ENCODE measurements at places on chromosomes 1 and 21.

DNA sequence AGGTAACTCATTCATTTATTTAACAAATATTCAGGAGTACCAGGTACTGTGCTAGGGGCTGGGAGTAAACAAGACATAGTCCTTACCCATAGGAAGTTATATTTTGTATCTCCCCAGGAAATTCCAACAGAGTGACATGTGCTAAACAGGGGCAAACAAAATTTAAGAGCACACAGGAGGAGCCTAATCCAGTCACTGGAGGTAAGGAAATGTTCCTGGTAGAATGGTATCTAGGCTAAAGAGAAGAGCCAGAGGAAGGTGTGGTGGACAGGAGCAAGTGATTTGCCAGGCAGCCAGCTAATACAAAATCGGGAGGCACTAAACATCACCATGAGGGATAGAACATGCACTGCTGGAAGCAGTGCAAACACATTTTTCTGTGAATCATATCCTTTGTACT lies 10.4 kb downstream of the TEX38 start:
- DNase-seq, result peak; percentile 47

DNA sequence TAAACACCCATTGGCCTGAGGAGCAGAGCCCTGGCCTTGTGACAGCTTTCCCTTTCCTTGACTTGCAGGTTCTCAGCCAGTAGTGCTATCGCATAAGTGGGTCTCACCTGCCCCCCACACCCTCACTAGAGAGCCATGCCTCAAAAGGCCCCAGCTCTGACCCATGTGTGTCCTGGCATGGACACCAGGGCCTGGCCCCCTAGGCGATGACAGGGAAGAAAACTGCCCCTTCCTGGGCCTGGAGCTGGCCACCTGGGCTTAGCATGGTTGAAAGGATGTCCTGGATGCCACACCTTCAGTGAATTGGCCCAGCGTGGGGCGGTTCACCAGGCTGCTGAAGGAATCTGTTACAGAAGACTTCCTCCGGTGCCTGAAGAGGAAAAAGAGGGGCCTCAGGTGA lies 18.5 kb downstream of the TTC39A start:
- DNase-seq, result no peak

DNA sequence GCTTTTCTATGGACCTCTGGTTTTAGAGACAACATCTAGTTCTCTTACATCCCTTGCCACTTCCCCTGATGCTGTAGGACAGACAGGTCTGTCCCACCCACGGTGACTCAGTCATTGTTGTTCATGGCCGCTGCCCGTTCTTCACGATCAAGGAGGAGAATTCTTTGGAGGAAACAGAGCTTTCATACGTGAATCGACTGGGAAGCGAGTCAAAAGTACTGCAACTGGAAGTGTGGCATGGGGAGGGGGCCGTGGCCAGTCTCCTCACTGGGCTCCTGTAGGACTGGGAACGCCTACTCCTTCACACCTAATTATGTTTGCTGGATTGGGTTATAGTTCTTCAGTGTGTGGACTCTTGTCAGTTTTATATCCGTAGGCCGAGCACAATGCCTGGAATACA lies 4.4 kb upstream of the SLC37A1 start:
- no peak for DNase-seq

GRCh38 chr1:154729031-154729442 lies 121.1 kb upstream of the ADAR start:
- DNase-seq, result no peak

DNA sequence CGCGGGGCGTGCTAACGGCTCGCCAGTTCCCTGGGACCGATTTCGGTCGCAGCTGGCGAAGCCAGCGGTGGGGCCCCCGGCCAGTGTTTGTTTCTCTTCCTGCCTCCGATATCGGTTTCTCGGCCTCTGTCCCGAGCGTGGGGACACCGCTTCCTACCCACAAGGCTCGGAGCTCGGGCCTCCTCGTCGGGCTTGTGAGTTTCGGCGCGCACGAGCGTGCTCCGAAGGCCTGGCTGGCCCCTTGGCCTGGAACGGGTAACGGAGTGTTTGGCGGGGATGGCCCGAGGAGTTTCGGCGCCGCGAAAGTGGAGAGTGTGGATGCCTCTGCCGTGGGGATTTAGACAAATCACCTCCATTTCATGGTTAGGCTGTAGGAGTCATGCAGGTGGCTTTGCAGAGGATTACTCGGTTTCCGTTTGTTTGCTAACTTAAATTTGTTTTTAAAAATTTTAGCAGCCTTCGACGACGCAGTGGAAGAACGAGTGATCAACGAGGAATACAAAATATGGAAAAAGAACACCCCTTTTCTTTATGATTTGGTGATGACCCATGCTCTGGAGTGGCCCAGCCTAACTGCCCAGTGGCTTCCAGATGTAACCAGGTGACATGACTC lies 559 bp downstream of the RBBP4 start:
- DNase-seq, result peak; percentile 4

DNA sequence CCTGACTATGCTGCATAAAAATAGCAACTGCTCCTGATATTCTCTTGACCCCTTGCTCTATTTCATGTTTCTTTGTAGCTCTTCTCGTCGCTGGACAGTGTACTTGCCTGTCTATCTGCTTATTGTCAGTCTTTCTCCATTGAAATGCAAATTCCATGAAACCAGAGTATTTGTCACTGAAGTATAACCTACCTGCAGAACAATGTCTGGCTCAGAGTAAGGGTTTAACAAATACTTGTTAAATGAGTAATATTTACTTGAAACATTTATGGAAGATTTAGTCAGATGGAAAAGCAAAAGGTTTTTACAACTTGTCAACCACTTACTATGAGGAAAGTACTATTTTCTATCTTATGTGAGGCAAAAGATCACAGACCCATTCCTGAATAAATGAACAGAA lies 19.9 kb upstream of the ERICH3 start:
- DNase-seq, result no peak

DNA sequence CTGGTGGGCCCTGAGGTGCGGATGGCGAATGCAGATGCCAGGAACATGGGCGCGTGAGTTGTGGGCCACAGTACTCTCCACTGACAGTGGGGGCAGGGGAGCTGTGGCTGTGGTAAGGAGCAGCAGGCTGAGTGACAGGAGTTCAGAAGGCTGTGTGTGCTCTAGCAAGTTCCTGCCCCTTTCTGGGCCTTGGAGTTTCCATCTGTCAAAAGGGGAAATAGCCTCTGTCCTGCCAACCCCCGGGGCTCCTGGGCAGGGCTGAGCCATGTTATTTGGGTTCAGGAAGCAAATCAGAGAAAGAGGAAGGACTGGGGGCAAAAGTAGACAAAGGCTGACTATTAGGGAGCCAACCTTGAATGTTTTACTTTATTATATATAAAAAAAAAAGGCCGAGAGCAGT lies 19.5 kb upstream of the MFN2 start:
- no peak for DNase-seq

- no peak for DNase-seq
Observed at GRCh38 chr1:43370564-43370963, 2.8 kb upstream of the ELOVL1 start.

GRCh38 chr1:232899268-232899667 lies 51.1 kb upstream of the NTPCR start:
- DNase-seq, result no peak

DNA sequence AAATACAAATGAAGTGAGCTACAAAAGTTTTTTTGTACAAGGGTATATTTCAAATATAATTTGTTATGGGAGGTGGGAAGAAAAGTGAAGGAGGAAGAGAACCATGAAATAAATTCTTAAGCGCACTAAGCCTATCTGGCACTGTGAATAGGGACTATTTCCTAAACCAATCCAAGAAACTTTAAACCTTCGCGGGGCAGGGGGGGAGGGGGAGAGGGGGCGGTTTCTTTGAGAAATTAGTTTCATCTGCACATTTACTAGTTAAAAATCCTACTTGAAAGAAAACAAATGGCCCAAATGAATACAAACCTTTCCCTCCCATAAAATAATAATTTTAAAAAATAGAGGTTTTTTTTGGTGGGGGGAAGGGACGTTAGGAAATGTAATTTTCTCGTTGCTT lies 364 bp downstream of the GOLPH3L start:
- DNase-seq, result no peak

DNA sequence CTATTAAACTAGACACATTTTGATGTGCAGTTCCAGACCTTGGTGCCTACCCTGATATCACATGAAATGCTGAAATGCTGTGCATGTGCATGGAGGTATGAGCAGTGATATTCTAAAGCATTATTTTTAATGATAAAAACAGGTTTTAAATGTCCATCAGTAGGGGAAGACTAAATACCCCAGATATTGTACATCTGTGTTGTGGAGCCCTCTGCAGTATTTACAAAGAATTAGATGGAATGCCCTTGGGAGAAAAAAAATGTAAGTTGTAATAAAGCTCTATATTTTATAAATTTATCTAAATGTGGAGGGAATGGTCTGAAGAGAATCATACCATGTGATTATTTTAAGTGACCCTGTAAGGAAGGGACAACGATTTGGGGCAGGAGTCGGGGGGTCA lies 39.1 kb upstream of the IGSF5 start:
- no peak for DNase-seq

DNA sequence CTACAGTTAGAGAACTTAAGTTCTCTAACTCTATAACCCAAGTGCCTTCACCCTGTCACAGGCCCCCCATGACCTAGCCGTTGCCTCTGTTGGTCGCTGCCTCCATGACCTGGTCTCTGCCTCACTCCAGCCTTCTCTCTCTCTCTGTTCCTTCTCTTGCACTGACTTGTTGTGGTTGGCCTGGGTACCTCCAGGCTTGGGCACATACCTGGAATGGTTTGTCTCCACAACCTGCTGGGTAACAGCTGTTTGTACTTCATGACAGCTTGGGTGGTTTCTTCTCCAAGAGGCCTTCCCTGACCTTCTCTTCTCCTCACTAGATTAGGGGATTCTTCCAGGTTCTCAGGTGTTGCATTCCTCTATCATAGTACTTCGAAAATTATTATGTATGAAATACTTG lies 371.6 kb upstream of the USP24 start:
- no peak for DNase-seq

GRCh38 chr1:23899070-23899469 lies 14.1 kb downstream of the CNR2 start:
- no peak for DNase-seq

GRCh38 chr1:10387677-10388386 lies 11.0 kb upstream of the PGD start:
- DNase-seq, result no peak

DNA sequence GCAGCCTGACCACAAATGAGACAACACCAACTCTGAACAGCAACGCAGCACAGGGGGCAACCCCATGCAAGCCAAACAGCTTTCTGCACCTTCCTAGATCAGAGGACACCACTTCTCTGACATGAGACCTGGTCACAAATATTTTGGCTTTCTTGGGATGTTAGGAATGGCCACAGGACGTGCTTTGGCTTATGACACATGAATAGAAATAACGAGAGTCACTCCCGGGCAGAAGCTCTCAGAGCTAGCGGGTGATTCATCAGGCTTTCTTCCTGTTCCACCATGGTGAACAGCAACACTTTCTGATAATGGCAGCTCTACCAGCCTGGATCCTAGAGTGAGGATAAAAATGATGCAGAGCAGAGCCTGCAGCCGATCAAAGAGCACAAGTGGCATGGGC lies 39.4 kb downstream of the PAFAH2 start:
- no peak for DNase-seq

- no peak for DNase-seq
Observed at GRCh38 chr1:19643602-19644394, at the start of gene NBL1. TSS of gene NBL1 (plus strand) at chr1:19644311. CDS start at chr1:19655031, 10,720 bp downstream.

- DNase-seq, result no peak
Observed at GRCh38 chr1:107972391-107973180, 7.6 kb upstream of the VAV3 start.

GRCh38 chr1:171195767-171196166 lies 10.7 kb downstream of the FMO2 start:
- DNase-seq, result no peak
